ENCODE measurements at places on chromosomes 6 and 20.

DNA sequence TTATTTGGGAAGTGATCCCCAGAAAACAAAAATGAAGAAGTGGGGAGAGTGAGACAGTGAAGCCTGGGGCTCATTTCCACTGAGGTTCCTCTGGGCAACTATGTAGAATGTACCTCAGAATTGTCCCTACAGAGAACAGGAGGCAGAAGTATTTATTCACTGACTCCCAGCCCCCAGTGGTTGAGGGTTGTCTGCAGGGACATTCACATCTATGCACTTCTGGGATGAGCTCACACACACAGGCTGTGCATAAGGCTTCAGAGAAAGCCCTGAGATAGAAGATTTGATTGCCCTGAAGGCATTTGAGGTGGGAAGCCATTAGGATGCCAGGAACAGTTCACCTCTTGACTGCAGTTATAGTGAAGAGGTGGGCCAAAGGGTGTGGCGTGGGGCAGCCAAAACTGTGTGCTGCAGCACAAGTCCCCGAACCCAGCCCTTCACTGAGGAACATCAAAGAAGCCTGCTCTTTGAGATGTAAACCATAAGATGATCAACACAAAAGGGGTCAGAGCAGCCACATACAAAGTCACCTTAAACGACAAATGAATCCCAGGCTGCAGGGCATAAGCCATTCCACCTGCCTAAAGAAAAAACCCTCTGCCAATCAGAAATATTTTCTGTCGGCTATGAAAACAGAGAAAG is 853.8 kb upstream of the FLRT3 start:
- DNase-seq = no peak

DNA sequence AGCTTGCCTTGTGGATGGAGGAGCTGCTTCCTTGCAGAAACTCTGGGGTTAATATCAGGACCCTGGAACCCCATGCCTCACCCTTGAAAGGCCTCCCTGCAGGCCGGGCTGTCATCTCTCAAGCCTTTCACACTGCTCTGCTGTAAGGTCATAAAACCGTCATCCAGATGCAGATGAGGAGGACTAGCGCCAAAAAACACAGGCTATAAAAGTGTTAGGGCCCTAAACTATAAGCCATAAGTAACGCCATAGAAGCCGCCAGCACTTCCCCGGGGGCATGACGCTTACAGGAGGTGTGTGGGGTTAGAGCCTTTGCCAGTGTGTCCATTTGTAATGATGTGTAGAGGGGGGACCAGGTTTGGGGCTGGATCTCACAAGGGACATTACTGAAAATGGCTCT is 47.6 kb downstream of the CDH4 start:
- no peak for DNase-seq

- DNase-seq = no peak
Measured at GRCh38 chr6:6920114-6920986, 187.4 kb upstream of the RREB1 start.

DNA sequence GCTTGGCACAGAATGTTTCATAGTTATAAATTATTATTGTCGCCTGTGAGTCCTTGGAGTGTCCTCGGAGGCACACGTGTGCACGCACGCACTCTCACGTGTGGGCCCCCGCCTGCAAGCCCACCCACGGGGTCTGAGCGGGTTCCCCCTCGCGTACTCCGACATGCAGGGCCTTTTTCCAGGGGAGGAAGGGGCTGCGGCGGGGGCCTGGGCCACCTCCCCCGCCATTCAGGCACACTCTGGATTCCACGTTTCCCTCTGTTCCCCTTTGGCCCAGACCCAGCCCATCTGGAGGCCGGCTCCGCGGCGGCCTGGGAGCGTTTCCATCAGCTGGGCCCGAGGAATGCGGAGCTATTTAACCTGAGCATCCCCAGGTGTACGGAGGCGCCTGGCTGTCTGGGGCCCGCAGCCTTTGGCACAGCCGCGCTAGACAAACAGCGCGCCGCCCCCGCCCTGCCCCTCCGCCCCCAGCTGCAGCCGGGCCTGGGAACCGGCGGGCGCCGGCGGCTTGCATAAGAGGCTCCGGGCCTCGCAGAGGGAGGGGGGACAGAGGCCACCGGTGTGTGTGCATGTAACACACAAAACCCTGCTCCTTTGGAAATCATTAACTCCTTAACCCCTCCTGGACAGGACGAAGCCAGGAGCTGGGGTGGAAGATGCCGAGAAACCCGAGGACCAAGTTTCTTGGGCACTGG is 3.3 kb downstream of the ID1 start:
- DNase-seq = peak; percentile 84

DNA sequence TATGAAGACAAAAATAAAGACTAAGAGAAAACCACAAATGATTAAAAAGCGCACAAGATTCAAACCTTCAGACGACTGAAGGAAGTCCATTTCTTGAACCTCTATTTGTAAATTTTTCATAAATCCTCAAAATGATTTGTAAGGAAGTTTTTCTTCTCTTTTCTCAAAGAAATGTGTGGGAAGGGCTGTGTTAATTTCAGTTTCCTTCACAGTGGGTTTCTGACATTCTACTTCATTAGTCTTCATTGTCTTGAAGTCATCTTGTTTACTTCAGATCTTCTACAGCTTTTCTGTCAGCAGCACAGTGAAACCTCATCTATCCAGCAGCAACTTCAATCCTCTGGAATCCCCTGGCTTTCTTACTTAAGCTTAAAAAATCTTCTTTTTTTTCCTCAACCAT is 87.6 kb upstream of the MYLIP start:
- DNase-seq = no peak

DNA sequence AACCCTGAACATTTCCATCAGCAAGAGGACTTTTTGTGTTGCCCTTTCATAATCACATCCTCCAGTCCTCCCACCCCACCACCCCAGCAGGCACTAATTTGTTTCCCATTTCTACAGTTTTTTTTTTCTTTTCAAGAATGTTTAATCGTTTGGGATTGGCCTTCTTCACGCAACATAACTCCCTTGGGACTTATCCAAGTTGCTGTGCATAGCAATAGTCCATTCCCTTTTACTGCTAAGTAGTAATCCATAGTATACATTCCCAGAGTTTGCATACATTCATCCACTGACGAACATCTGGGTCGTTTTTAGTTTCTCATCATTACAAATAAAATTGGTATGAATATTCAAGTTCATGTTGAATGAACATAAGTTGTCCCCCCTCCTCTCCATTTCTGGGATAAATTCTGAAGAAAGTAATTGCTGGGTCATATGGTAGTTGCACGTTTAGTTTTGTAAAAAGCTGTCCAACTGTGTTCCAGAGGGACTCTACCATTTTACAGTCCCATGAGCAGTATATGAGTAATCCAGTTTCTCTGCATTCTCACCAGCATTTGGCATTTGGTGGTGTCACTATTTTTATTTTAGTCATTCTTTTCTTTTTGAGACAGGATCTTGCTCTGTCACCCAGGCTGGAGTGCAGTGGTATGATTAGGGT is 90.8 kb downstream of the DOK5 start:
- DNase-seq = no peak

DNA sequence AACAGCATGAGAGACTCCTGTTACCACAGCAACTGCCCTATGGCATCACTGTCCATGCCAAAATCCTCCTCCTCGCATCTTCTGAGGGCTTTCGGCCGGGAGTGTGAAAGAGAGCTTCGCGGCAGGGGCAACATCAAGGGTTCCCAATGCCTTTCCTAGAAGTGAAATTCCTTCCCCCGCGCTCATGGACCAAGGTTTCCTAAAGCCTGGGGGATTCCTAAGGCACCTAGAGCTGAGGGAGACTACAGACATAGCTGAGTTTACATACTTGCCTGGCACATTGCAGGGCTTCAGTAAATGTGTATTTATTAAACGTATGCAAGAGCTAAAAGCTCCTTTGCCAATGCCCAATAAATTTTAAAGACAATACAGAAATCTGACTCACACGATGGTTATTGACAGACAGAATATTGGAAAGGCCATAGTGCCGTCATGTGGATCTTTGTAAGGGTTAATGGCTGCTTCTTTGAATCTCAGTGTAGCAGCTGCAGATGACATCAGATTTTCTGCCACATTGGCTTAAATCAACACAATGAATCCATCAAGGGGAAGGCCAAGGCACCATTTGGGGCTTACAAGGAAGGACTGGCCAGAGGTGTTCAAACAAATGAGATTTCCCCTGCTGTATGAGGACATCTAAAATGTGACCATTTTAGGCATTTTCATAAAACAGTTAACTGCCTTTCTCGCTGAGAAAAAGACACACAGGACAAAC is 281.2 kb upstream of the JARID2 start:
- DNase-seq = no peak

GRCh38 chr6:155630085-155630484 is 174.4 kb upstream of the NOX3 start:
- no peak for DNase-seq

GRCh38 chr6:30612687-30613248 is 4.3 kb downstream of the PPP1R10 start:
- DNase-seq = no peak

DNA sequence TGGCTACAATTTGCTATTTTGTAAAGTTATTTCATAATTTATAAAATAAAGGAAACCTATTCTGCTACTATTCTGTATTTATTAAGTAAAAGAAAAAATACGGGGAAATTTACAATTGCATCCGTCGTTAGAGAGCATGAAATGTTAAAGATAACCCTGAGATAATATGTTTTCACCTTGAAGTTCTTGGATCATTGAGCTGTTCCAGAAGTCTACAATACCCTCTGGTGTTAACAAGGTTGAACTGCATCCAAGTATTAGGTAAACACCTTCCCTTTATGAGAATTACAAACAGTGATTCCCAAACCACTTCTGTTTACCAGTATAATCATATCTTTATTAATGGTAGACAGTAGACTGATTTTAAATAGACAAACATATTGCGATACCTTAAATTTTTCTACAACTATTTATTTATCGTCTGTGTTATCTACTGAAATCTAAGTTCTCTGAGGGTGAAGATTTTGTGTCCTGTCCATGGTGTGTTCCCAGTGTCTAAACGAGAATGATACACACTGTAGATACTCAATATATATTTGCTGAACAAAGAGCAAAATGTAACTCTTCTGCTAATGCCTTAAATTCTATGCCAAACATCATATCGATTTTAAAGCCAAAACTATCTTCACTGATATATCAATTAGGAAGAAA is 28.2 kb downstream of the TBC1D32 start:
- DNase-seq = peak; percentile 19

DNA sequence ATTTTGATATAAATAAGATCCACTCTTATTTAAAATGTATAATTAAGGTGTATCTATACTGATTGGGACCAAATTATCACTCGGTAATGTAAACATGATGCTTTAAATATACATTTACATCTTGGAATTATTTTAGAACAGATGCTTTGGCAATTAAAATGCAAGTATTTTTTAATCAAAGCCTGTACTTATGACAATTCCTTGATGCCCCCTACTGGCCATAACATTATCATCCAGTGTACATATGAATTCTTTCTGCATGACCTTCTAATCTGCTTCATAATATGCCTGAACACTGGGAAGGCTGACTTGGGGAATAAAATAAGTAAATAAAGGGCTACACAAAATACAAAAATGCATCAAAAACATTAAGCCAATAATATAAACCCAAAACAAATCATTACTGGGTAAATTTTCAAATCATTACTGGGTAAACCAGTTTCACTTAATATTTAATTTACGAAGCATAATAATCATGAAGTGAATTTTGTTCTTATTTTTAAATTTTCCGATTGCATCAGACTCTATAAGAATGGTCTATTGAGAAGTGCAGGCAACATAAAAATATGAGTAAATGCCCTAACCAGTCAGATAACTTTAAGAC is 65.1 kb downstream of the CGA start:
- no peak for DNase-seq

GRCh38 chr6:10586302-10586701 is 65.2 kb downstream of the GCNT2 start:
- DNase-seq = no peak

DNA sequence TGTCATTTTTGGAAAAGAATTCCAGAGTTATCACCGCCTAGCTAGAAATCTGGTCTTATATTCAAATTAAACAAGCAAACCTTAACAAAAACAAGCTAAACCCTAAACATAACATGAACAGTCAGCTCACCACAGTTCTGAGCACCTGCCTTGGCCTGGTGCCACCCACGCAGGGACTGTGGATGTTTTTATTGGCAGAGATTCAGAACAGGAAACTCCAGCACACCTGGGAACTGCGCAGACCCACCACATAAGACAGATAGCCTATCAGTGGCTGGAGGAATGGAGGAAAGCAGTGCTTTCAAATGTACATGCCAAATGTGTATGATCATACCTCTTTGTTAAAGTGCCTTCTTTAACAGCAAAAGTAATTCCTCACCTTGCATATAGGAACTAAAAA is 8.9 kb downstream of the SLC16A10 start:
- no peak for DNase-seq

DNA sequence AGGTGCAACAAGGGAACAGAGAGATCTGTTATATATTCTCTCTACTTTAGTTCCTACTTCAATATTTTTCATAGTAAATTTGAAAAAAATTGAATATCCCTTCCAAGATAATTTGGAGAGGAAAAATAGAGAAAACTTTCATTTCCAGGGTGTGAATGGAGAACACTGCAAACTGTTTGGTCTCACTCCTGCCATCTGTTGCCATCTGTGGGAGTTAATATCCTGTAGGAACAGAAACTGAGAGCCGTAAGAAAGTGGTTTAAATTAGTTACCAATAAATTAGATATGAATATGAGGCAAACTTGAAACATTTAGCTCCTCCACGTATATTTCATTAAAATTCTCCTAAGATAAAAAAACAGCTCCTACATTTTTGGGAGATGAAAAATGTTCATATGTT is 4.2 kb downstream of the ZNF337 start:
- DNase-seq = no peak

- no peak for DNase-seq
Measured at GRCh38 chr6:82781620-82782204, 283.9 kb downstream of the UBE3D start.

GRCh38 chr20:24781418-24781980 is 167.6 kb upstream of the CST7 start:
- no peak for DNase-seq

- DNase-seq = no peak
Measured at GRCh38 chr20:35181731-35182130, 9.9 kb downstream of the PROCR start.

GRCh38 chr20:44026647-44027342 is 112.1 kb downstream of the TOX2 start:
- DNase-seq = no peak

GRCh38 chr20:61042506-61043385 is 209.3 kb upstream of the CDH4 start:
- DNase-seq = no peak

GRCh38 chr6:163381118-163381756 is 33.3 kb upstream of the QKI start:
- DNase-seq = no peak

GRCh38 chr6:26322645-26323482 is 42.1 kb upstream of the BTN3A2 start:
- peak; percentile 53 for DNase-seq
